ENCODE measurements at places on chromosomes 6 and 20.

DNA sequence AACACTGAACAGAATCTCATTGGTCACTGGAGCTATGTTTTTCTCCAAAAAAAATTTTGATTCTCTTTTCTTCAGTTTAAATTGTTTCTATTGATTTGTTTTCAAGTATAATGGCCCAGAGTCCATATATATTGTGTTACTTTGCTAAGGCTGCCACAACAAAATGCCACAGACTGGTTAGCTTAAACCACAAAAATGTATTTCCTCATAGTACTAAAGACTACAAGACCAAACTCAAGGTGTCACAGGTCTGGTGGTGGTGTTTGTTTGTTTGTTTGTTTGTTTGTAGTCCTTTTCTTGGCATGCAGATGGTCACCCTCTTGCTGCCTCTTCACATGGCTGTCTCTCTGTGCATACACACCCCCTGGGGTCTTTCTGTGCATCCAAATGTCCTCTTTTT, 34.0 kb downstream of the BMP5 start:
- DNase-seq: no peak

DNA sequence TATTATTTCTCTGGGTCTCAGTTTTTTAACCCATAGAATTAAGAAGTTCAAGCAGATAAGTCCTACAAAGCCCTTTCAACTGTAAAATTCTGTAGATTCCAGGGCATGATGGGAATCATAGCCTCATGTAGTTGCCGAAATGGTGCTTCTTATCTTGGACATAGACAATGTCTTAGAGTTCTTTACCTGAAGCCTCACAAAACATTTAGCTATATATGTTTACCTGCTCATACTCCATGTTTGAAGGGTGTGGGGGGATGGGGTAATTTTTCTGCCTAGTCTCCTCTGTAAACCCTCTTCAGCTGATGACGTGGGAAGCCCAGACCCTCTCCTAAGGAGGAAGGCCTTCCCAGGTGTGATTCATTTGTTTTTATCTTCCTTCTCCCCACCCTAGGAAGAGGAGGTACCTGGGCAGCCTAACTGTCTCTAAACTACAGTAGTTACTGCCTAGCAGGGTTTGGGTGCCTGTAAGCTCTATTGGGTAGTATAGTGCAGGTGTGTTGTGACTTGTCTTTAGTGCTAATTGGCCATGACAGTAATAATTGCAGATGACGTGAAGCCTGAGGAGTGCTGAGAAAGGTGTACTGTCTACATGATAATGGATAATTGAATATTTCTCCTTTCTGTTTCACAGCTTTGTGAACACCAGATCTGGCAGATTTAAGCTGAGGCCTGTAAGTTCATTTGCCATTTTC, 230.8 kb downstream of the TFAP2B start:
- DNase-seq: peak; percentile 50

- DNase-seq: no peak
These were observed 27.1 kb upstream of the FAM83C start for GRCh38 chr20:35319192-35319870.

DNA sequence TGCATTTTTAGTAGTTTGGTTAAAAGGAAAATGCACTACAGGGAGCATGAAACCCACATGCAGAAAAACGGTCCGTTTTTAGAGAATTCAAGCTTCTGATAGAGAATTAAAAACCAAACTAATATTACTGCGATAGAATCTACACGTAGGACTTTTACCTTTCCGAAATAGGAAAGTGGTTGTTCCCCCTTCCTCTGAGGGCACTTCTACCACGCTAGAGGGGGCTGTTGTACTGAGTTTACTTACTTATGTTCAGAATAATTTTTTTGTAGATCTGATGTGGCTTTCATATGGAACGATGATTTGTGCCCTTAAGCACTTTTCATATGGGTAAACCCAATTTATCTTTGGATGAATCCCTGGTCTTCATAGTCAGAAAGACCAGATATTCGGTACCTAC, 264.3 kb upstream of the PLN start:
- DNase-seq: peak; percentile 79

GRCh38 chr6:140204154-140204553, 829.7 kb upstream of the CITED2 start:
- DNase-seq: no peak

GRCh38 chr6:130190701-130191690, 31.8 kb downstream of the SAMD3 start:
- DNase-seq: no peak

- no peak for DNase-seq
These were observed 7.3 kb downstream of the ADA start for GRCh38 chr20:44644230-44644617.

- no peak for DNase-seq
These were observed 327.6 kb upstream of the HTR1E start for GRCh38 chr6:86609549-86610388.

DNA sequence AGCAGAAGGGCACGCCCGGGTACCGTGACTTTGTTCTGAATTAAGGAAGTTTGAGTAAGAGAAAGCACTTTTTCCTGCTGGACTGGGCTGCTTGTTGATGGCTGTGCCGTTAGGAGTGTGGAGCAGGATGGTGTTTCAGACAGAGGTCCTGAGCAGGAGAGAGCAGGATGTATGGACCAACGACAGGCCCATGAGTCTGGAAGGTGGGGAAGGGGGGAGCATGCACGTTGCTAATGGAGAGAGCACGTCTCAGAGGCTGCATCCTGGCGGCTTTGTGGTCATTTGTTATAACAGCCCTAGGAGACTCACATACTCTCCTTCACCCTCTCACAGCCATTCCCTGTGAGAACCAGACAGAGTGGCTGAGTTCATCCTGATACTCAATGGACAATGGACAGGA, 56.8 kb downstream of the PHACTR3 start:
- no peak for DNase-seq

All from NCI-H1105 (cell line).